A549 treated with CpdA at 1 μM for 4 hours (cell line): ENCODE measurements at places on chromosomes 7 and 10. TPM values are rescaled to one million over a fixed set of nuclear protein-coding genes. Genes with fewer than 3 reads are reported as not detected.

SAP25 gene
- 0.61 to 0.85 TPM (median 0.71 TPM) in 5 replicates for total RNA-seq

SPDYE16 gene
- not detected in 5 replicates for total RNA-seq

OPN4 gene
- not detected in 5 replicates for total RNA-seq

SMIM30 gene
- total RNA-seq = 30.1 to 41.8 TPM (median 34.5 TPM) in 5 replicates

UCMA gene
- not detected in 5 replicates for total RNA-seq

CDHR3 gene
- 5.1 to 6.0 TPM (median 5.4 TPM) in 5 replicates for total RNA-seq

CPEB3 gene
- 0.22 to 0.39 TPM (median 0.36 TPM) in 5 replicates for total RNA-seq

CPA4 gene
- total RNA-seq = 5.8 to 8.1 TPM (median 6.5 TPM) in 5 replicates

ALDH18A1 gene
- total RNA-seq = 48.2 to 52.0 TPM (median 51.1 TPM) in 5 replicates

PHTF2 gene
- 10.1 to 17.9 TPM (median 14.9 TPM) in 5 replicates for total RNA-seq

GIMAP4 gene
- not detected in 5 replicates for total RNA-seq
